ENCODE measurements at places on chromosomes 4 and X.

GRCh38 chrX:140711894-140712293 lies 2.3 kb downstream of the LINC00632 start:
- no peak for DNase-seq

DNA sequence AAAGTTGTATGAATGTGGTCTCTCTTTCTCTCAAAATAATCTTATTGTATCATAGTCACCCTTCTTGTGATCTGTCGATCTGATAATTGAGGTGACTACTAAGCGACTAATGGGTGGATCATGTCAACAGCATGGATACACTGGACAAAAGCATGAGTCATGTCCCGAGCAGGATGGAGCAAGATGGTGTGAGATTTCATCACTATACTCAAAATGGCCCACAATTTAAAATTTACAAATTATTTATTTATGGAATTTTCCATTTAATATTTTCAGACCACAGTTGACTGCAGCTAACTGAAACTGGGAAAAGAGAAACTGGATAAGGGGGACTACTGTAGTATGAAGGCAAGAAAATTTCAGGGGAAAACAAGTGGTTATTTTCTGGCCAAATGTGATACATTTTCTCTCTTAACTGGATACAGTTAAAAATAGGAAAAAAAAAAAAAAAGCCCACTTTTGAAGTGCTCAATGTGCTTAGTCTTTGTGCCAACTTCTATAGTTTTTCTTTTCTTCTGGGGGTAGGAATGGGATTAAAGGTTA lies 25.3 kb downstream of the FAM241A start:
- no peak for DNase-seq

DNA sequence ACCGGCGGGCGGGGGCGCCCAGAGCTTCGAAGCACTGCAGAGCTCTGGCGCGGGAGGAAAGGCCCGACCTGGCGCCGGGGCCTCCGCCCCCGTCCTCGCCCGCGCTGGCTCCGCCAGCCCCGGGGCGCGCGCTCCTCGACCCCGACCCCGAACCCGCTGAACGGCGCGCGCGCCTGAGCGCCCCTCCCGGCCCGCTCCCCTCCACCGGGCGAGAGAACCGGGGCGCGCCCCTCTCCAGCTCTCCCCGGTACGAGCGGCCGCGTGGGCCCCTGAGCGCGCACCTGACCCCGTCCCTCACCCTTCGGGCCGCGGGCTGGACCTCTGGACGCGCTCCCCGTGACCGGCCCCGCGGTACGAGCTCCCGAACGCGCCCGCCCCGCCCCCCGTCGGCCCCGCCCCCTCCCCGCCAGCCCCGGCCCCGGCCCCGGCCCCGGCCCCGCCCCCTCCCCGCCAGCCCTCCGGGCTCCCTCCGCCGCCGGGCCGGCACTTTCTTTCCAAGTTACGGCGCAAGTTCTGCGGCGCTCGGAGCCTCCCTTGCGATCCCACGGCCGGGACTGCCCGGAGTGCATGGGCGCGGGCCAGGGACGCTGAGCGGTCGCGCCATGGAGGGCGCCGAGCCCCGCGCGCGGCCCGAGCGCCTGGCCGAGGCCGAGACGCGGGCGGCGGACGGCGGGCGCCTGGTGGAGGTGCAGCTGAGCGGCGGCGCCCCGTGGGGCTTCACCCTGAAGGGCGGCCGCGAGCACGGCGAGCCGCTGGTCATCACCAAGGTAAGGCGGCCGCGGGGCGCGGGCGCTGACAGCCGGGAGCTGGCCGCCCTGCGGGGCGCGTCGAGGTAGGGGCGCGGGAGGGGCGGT lies at the start of gene SHROOM2:
TSS of gene SHROOM2 (plus strand) at position 486 of the 854 bp plus-strand sequence. CDS start at position 603, 117 bp downstream.
- DNase-seq = no peak

DNA sequence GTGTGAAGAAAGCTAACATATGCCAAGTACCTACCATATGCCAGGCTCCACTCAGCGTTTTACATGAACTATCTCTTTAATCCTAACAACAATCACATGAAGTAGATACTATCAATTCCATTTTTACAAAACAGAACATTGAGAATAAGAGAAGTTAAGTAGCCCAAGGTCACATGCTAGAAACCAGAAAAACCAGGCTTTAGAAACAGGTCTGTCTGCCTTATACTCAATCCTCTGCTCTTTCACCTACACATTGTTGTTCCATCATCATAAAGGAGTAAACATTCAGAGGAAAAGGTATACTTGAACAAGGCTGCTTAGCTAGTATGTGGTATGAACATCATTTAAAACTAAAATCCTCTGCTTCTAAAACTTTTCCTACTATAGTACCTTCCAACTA lies 42.1 kb downstream of the WDFY3 start:
- DNase-seq = no peak

- DNase-seq = no peak
These were observed 18.2 kb downstream of the PTTG2 start for GRCh38 chr4:37978248-37978924.

- no peak for DNase-seq
These were observed 14.5 kb downstream of the ADAD1 start for GRCh38 chr4:122393276-122393675.

- DNase-seq = no peak
These were observed 128.9 kb upstream of the LIMCH1 start for GRCh38 chr4:41408859-41409593.

DNA sequence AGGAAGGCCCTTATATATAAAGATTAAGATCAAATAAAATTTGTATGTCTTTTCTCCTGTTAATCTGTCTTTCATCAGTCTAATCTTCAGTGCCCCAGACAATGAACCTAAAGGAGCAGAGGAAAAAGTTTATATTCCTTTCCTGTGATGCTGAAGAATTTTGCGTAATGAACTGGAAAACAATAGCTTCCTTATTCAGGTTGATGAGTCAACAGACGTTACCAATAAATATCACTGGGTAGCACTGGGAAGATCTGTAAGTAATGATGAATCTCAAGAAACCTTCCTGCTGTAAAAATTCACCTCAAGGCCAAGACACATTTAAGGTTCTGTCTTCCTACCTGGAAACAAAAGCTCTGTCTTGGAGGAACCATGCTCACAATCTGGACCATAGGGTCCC lies 25.5 kb downstream of the CDKN2AIP start:
- no peak for DNase-seq

GRCh38 chrX:68252664-68253063 lies 180.6 kb downstream of the OPHN1 start:
- DNase-seq = no peak

GRCh38 chr4:15976456-15977447 lies 13.8 kb upstream of the FGFBP2 start:
- DNase-seq = no peak

- DNase-seq = no peak
These were observed 59.6 kb downstream of the SCML2 start for GRCh38 chrX:18294893-18295292.

DNA sequence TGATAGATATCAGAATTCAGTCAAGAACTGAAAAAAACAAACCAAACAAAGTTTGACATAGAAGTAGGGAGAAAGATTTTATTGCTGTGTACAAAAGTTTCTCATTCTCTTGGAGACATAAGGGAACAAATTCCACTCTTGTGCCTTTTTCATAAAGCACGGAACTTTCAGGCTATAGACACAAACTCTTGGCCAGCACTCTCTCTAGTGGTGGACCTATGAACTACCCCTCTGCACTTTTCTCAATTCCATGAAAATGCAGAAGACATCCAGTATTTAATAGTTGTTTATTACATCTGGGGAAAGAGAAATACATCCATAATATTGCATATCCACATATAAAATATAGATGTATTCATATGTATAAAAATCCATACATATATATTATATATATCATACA lies 291.6 kb upstream of the HS3ST1 start:
- no peak for DNase-seq

GRCh38 chr4:126271292-126271691 lies 956.5 kb downstream of the FAT4 start:
- DNase-seq = no peak
